ENCODE measurements at places on chromosomes 16 and 17.

- DNase-seq, result no peak
Observed at GRCh38 chr16:54073356-54073755, 213.2 kb downstream of the IRX3 start.

DNA sequence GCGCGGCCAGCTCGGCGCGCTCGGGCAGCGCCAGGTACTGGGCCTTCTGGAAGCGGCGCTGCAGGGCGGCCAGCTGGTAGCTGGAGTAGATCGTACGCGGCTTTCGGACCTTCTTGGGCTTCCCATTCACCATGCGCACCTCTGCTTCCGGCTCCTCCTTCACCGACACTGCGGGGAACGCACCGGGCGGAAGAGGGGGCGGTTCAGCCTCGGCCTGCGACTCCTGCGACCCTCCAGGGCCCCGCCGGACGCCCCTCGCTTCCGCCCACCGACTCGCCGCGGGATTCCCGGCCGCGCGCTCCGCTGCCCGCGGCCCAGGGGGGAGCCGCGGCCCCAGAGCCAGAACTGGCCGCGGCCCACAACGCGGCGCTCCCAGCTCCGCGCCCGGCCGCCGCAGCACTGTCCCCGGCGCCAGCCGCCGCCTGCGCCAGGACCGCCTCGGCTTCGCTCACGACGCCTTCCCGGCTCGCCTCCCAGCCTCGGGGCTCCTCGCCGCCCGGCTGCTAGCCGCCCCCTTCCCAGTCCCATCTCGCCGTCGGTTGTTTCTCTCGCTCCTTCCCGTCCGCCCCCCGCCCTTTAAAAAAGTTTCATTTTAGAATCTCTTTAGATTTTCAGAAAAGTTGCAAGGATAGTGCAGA is 1.5 kb downstream of the DLX3 start:
- no peak for DNase-seq

- DNase-seq, result no peak
Observed at GRCh38 chr16:30011714-30012504, 1.1 kb upstream of the DOC2A start.

DNA sequence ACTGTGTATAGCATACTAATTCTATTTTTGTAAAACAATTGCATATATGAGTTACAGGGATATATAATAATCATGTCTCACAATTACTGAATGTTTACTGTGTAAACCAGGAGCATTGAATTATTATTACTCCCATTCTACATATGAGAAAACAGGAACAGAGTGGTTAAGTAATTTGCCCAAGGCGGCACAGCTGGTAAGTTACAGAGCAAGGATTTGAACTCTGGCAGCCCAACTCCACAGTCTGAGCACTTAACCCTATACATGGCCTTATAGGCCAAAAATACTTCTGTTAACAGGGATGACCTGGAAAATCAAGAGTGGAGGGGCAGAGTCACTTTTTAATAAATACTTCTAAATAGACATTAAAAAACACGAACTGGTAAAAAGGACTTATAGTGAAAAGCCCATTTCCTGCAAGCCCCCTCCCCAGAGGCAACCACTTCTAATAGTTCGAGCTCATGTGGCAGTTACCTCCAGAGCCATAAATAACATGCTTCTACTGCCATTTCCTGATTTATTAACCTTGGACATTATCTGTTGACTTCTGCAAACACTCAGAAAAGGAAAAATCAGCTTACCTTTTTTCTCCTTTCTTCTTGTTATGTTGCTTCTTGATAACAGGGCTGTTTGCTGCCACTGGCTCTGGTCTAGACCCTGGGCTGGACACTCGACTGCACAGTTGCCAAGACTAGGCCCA is 22.1 kb upstream of the ADGRG1 start:
- no peak for DNase-seq

Data from effector CD4-positive, alpha-beta T cell (primary cell).